Fibroblast of skin of right quadriceps (primary cell): ENCODE measurements at places on chromosomes 5 and 9.

GRCh38 chr9:29548436-29548835, 1975.2 kb upstream of the C9orf72 start:
- DNase-seq: peak; percentile 23

- DNase-seq: no peak
Observed at GRCh38 chr5:177354256-177354655, 2.8 kb upstream of the LMAN2 start.

DNA sequence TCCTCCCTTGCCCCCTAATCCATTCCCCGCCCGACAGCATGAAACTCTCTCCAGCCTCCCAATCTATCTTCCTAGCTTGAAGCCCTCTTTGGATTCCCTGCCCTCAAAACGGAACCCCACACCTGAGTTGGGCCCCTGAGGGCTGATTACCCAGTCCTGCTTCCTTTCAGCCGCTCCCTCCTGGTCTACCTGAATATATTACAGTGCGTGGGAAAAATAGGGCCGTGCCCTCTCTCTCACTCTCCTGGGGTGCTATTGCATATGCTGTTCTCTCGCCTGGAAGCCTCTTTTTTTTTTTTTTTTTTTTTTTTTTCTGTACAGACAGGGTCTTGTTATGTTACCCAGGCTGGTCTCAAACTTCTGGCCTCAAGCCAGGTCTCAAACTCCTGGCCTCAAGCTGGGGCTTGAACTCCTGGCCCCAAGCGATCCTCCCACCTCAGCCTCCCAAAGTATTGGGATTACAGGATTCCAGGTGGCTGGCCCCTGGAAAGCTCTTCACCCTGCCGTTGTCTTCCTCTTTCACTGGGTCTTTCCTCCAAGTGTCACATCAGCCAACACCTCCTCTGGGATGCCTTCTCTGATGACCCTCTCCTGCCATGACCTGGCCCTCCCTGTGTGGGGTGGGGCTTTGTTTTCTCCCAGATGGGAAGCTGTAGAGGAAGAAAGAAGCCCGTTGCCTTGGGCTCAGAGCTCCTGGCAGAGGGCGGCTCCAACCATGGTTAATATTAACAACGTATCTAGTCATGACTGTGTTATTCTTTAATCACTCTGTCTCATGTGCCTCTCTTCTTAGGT, 8.2 kb downstream of the DNM1 start:
- no peak for DNase-seq

GRCh38 chr5:171412186-171412585, 7.3 kb upstream of the FGF18 start:
- no peak for DNase-seq

- no peak for DNase-seq
Observed at GRCh38 chr9:124221676-124222075, 36.1 kb upstream of the NEK6 start.

GRCh38 chr9:70053864-70054263, 10.2 kb downstream of the MAMDC2 start:
- DNase-seq: no peak

DNA sequence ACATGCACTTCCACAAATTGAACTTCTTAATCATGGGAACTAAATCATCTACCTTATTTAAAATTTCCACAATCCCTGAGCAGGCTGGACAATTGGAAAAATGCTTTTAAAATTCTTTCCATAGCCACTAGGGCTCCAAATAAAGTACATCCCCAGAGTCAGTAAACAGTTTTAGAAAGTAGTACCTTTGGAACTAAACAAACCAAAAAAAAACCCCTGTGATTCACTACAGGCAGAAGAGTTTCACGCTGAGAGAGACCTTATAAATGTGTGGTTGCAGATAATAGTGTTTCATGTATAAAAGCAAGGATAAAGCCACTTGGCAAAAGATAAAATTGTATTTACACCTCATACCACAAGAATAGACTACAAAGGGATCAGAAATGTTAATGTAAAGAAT, 11.8 kb upstream of the HMGCR start:
- no peak for DNase-seq

DNA sequence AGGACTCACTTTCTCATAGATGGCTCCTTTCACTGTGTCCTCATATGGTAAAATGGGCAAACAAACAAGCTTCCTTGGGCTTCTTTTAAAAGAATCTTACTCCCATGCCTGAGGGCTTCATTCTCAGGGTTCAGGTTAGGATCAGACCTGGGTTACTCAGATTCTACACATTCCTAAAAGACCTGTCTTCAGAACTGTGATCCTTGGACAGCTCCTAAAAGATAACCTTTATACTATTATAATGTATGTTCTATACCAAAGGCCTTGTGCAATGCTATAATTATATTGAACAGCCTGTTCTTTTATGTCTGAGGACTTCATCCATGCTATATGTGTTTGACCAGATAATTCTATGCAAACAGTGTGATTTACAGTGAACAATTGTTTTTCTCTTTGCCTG, 264.4 kb upstream of the CDH10 start:
- no peak for DNase-seq
